ENCODE measurements at places on chromosomes 1 and 21.

DNA sequence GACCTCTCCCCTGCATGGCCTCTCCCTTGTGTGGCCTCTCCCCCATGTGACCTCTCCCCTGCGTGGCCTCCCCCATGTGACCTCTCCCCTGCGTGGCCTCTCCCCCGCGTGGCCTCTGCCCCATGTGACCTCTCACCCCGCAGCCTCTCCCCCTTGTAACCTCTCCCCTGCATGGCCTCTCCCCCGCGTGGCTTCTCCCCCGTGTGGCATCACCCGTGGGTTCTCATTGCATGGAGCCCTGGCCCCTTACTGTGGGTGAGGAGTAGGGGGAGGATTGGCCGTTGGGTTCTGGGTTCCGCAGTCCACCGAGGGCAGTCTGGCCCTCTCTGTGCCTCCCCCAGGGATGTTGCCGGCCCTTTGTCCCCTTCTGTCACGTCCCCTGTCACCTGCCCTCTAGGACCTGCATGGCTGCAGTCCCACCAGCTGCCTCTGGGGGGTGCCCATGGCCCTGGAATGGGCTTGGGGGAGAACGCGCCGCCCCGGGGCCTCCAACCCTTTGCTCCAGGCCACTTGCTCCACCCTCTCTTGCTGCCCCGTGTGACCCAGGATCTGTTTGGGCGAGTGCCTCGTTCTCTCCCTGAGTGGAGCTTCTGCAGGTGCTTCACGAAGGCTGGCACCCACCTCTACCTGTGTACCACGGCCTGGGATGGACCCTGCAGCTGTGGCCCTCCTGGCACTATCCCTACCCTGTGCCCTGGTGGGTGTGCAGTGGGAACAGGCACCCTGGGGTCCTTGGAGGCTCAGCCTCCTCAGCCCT, 21.3 kb downstream of the RRP1 start:
- peak; percentile 81 for DNase-seq

DNA sequence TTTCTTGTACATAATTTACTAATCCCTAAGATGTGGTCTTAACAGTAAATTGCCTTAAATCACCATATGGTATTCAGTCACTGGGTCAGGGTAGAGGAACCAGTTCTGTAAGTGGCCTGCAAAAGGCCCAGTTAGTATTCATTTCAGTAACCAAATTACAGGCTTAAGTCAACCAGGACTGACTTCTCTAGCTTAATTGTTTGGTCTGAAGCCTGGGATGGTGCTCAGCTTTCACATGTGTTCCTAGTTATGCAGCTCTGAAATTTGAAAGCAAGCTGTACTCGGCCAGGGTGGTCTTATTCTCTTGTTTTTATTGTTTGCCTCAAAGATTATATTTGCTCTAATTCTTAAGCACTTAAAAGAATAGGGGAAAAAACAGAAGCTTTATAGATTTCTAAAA, 144.6 kb downstream of the MAGI3 start:
- no peak for DNase-seq

DNA sequence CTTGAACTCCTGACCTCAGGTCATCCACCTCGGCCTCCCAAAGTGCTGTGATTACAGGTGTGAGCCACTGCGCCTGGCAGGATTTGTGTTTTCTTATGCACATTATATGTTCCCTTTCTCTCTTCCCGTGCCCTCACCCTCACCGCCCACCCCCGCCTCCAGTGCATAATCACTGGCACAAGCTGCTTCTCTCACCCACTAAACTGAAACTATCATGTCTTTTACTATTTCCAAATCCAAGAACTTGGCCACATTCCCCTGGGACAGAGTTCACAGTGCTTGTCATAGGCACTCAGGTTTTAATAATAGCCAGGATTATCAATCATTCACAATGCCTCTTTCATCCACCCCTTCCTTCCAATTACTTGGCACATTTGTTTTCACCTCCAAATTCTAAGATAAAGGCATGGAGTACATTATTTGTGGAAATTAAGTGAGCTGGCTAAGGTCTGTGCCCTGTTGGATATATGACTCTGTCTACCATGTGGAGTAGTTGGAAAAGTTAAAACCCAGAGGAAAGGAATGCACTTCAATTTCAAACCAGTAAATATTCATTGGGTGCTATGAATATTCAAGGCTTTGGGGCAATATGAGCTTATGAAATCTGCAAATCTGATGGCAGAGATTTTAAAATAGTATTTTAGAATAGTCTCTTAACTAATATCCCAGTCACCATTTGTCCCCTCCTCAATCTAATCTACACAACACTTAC, 17.6 kb upstream of the MAPKAPK2 start:
- DNase-seq: no peak

GRCh38 chr21:25944672-25945213, 210.0 kb downstream of the GABPA start:
- DNase-seq: no peak

DNA sequence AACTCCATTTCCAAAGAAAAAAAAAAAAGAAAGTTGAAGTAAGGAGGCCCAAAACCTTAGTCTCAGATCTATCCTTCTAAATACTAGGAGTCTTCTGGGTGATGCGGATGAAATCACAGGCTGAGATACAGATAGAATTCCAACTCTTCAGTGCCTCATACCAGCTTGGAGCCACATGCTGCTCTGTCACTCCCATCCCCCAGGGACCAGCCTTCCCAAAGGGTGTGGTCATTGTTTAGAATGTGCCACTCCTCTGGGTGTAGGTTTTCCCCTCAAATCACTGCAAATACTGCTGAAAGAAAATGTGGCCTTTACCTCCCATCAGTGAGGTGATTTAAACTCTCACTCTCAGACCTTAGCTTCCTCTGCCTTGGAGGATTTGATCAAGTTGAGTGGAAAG, 112.9 kb downstream of the CDC7 start:
- no peak for DNase-seq

Measured in DND-41 (cell line).